Urinary bladder (tissue), 4 donors: ENCODE measurements at places on chromosomes 7 and 10. TPM values are rescaled to one million over a fixed set of nuclear protein-coding genes. Genes with fewer than 3 reads are reported as not detected.

Gene CREB3L2
- total RNA-seq: 31.5 TPM

Gene STOX1
- total RNA-seq: 4.7 TPM

DNA sequence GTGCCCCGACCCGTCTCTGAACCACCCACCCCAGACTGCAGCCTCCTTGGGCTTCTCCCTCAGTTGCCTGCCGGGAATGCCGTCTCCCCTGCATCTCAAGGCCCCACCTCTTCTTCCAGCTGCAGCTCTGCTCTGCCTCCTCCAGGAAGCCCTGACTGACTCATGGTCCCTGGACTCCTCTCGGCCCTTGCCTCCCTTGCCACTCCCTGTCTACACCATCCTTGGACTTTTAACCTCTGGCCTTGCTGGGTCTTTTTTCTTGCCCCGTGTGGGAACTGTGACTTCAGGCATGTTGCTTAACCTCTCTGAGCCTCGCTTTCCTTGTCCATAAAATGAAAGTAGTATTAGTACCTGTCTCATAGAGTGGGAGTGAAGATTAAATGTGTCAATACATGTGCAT is 56.3 kb downstream of the C10orf105 start:
- no peak for DNase-seq

- peak; percentile 35 for DNase-seq
These were observed 435.4 kb downstream of the SUGCT start for GRCh38 chr7:40570223-40570622.

DNA sequence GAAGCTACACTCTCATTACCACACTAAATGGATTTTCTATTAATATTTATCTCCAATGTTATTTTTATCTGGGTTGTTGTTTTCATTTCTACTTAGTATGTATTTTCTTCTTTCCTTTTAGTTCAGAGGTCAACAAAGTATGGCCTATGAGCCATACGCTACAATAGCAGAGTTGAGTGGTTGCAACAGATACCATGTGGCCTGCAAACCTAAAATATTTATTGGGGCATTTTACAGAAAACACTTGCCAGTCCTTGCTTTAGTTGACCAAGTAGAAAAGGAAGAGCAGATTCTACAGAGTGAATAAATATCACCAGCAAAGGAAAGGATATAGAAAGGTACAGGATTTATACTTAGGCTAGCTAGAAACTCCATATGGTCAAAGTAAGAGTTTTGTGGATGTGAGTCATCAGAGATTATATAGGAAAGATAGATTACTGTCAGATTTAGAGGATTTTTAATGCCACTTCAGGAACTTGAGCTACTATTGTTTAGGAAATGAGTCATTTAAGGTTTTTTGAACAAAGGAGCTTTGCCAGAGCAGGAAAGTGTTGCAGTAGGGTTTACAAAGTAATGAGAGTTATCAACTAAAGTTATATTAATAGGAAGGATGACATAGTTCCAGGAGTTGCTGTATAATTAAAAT is 323.3 kb upstream of the KAT6B start:
- no peak for DNase-seq

Gene GAD2
- total RNA-seq: 0.11 TPM

DNA sequence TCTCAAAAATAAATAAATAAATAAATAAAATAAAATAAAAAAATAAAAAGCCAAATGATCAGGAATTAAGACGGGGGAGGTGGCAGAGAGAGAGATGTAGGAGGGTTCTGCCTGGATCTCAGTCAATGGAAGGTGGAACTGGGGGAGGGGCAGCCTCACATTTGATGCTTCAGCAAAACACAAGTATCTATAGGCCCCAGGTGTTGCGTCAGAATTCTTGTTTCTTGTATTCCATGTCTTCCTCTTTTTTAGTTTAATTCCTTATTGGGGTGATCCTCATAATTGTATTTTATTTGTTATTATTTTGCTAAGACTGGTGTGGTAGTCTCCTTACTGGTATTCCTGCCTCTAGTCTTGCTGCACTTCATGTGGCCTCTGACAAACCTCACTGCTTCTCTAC is 41.4 kb upstream of the SMARCD3 start:
- DNase-seq: no peak

Gene ITPRID1
- not detected for total RNA-seq

Gene ARHGEF5
- 3.6 TPM for total RNA-seq

Gene ABCC2
- total RNA-seq: 2.3 TPM

Gene GIMAP5
- total RNA-seq: 25.6 TPM

Gene DBF4
- total RNA-seq: 17.3 TPM

Gene GHRHR
- total RNA-seq: not detected

DNA sequence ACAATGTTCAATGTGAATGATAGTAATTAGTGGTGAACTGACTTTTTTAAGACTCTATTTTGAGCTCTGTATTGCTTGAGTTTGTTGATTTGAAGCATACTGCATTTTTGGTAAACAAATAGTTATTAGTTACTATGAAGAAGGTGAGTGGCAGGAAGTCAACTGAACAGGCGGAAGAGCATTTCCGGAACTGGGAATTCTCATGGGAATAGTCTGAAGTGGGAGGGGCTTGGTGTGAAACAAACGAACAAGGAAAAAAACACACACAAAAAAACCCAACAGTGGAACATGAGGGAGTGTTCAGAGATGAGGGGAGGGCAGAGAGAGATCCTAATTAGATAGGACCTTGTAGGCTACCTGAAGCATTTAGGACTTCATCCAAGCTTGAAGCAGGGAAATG is 43.9 kb upstream of the C1QL3 start:
- DNase-seq: no peak

Gene HHEX
- total RNA-seq: 6.7 TPM

- DNase-seq: no peak
These were observed 115.0 kb downstream of the EGFR start for GRCh38 chr7:55133630-55134358.

GRCh38 chr7:134873253-134873652 is 93.8 kb downstream of the CALD1 start:
- DNase-seq: no peak
